ENCODE measurements at places on chromosomes 6 and 20.
A peak's percentile ranks its signal among the peaks of the same experiment; 100 is the strongest.

DNA sequence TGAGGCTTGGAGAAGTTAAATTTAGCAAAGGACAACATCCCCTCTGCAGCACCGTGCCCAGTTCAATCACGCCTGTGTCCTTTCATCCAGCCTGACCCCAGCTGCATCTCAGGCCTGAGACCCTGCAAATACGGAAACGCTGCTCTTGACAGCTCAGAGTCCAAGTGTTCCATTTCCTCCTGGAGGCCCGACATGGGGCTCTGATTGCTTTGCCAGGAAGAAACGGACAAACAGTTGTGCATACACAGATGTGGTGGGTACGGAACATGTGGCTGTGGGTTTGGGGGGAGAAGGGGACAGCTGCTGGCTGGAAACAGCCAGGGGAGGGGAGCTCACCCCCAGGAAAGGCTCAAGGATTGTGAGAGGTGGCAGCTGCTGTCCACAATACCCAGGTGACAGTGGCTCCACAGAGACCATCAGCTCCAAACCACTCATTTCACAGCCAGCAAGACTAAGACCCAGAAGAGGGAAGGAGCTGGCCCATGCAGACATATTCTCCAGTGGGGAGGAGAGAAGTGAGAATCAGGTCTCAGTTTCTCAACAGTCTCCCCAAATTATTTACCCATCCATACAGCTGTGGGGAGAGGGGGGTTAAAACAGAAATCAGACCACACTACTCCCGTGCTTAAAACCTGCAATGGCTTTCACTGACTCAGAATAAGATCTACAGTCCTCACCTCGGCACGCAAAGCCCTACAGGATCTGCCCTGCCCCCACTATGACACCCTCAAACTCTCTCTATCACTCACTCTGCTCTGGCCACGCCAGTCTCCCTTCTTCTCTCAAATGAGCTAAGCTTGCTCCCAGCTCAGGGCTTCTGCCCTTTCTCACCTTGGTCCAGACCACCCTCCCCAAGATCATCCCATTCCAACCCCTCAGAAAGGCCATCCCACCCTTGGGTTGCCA lies 89.1 kb downstream of the PREX1 start:
- DNase-seq: no peak

- no peak for DNase-seq
Observed at GRCh38 chr6:97563529-97563928, 280.5 kb upstream of the MMS22L start.

- no peak for DNase-seq
Observed at GRCh38 chr20:59933296-59933848, at the start of gene SYCP2. Gene SYCP2, minus strand, starts transcription at chr20:59933637. Its CDS starts 11,224 bp downstream, at chr20:59922413.

GRCh38 chr6:56361812-56362211 lies 114.4 kb upstream of the COL21A1 start:
- DNase-seq: no peak

DNA sequence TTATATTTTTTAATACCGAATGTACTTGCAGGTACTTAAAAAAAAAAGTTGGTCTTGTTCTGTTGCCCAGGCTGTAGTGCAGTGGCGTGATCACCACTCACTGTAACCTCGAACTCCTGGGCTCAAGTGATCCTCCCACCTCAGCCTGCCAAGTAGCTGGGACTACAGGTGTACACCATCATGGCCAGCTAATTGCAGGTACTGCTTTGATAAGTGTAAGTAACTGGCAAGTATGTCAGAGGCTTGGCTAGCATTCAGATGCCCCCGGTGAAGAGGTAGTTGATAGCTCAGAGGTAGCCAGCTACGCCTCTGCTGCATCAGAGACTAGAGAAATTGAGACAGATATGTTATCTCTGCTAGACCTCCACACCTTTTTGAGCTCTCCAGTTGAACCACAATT lies 40.5 kb downstream of the BTBD9 start:
- DNase-seq: peak; percentile 22

- DNase-seq: no peak
Observed at GRCh38 chr20:47108994-47109393, 214.4 kb downstream of the EYA2 start.

DNA sequence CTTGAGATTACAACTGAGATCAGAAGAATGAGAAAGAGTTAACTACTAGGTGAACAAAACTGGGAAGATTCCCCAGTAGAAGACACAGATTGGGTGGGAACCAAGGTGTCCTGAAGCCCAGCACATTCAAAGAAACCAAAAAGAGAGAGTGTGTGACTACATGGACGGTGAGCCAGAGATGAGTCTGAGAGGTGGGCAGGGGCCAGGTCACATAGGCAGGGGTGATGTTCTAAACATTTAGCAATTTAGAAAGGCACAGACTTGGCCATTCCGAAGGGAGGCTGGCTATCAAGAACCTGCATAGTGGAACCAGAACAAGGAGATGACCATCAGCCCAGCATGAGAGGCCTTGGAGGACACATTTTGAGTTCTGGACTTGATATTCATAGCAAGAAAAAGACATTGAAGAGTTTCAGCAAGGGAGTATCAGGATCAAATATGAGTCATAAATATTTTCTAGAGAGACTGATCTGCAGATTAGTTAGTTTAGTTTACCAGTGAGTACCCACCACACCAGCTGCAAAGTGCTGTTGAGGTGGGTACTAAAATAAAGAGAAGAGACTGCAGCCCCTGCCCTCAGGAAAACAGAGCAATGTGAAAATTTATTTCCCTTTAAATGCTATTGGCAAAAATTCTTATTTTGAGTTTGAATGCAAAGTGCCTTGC lies 340.5 kb upstream of the PRDM1 start:
- DNase-seq: no peak

DNA sequence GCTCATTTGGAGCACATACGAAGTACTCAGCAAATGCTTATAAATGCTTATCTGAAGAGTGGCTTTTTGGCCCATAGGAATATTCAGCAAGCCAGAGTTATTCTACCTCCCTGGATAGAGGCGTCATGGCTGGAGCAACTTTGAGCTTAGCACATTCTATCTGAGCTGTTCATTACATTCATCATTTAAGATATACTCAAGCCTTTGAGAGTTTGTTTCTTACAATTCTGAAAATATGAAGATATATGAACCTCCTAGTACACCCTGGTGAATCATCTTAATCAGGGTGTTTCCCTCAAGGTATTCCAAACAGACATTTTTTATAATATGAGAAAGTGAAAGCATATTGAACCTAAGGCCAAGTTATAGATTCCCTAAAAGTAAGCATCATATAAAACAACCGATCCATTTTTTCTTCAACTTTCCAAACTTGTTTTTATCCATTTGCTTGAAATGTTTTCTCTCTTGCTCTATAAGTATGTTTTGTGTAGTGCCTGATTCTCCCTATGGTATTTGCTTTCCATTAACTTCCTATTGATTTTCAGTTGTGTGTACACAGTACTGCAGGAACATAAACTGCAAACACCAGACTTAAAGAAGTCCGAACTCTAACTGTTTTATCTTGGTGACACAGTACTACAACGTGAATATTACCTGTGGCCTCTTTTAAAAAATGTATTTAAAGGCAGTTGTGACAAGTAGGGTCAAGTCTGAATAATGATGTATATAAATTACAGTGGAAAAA lies 139.7 kb upstream of the PTPRK start:
- DNase-seq: no peak

DNA sequence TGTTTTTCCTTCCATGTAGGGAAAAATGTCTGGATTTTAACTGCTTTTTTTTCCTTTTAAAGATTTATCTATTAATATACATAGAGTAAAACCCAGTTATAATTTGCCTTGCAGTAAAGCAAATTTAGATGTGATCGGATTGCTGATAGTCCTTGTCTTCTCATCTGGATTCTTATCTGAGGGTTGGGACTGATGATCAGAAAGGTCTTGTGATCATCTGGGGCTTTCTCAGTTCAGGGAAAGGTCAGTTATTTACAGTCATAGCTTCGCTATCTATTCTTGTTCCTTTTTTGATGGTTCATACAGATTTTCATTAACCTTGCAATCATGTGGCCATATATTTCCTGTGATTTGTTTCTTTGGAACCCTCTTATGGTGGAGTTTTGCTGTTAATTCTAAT lies 63.8 kb upstream of the CLDN20 start:
- no peak for DNase-seq

GRCh38 chr20:53642196-53643030 lies 48.8 kb upstream of the ZNF217 start:
- DNase-seq: no peak

DNA sequence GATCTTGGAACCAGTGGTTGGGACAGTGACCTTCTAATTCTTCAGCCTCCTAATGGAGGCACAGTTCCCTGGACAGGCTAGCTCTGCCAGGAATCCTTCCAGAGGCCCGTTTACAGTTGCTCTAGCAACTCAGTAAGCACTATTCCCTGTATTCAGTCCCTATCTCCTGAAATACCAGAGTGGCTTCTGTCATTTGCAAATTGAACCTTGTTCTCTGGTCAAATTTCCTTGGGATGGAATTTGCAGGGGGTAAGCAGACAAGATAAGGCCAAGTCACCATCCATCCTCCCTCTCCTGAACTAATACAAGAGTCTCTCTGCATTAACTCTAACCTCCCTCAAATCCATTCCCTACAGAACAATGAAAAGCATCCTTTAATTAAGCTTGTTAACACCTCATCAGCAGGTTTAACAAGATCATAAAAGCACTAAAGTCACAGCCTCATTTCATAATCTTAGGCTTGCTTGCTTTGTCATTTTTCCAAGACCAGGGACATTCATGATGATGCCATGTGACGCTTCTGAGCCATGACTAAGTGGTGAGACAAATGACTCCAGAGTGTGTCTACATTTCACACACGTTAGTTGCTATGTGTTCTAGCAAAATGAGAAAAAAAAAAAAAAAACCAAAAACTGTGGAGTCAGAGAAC lies 37.1 kb downstream of the SLC22A23 start:
- DNase-seq: peak; percentile 2

DNA sequence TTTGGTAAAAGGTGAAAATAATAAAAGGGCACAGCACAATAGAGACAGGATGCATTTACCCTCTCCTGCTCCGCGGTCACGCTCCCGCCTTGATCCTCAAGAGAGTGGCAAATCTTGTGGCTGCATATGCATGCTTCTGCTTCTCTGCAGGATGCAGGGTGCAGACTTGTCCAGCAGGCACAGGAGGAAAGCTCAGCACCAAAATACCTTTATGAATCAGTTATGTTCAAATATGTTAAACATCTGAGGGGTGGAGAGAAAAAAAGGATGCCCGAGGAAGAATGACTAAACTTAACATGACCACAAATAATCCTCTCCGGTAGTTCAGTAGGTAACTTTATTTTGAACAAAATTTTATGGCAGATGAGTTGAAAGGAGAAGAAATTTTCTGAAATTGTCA lies 366.1 kb upstream of the SOX4 start:
- DNase-seq: no peak

GRCh38 chr6:121310495-121310894 lies 23.8 kb downstream of the TBC1D32 start:
- DNase-seq: no peak

- DNase-seq: no peak
Observed at GRCh38 chr20:15682690-15683089, 890.6 kb downstream of the KIF16B start.

GRCh38 chr6:167077241-167077932 lies 45.5 kb upstream of the CCR6 start:
- DNase-seq: no peak

DNA sequence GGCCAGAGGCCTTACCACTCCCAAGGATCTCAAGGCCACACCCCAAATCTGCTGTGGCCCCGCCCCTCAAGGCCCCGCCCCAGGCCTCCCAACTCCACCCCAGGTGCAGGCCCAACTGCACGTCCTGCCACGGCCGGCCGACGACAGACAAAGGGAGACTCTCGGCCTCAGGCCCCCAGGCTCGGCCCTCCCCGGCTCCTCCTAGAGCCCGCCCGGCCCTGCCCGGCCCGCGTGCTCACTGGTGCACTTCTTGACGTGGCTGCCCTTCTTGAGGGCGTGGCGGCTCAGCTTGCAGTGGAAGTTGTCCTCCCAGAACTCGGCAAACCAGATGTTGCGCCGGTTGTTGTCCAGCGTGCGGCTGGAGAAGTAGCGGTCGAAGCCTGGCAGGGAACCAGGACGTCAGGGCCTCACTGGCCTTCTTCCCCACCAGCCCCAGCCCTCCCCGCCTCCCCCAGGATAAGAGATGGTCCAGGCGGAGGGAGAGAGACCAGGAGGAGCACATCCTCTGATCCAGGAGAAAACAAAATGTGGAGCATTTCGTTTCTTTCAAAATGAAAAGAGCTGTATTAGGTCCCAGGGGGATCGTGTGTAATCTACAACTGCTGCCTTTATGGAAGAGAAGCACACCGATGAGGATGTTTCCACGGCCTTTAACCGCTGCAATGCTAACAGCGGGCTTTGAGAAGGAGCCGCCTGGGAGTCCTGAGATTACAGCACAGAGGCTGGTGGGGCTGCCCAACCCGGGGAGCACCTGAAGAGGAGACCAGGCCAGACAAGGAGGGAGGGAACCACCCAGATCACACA lies 89.4 kb downstream of the GRM4 start:
- peak; percentile 46 for DNase-seq

- DNase-seq: no peak
Observed at GRCh38 chr20:36491901-36492617, 49.3 kb upstream of the MYL9 start.

DNA sequence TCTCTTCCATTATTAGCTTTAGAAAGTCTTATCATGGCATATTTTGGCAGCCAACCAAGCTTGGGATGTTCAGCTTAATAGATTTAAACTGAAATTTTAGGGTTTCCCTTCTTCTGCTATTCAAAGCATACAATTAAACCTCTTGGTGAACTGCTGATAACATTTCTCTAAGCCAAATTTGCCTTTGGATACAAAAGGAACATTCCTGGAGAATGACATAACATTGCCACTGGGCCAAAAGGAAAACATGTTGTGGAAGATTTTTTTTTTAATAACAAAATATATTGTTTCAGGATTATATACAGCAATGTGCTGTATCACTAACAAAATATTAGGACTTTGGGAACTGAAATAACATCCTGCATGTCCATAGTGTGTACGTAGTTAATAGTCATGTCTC lies 215.1 kb upstream of the TBX18 start:
- DNase-seq: no peak

GRCh38 chr20:43899274-43900120 lies 15.2 kb upstream of the TOX2 start:
- no peak for DNase-seq

DNA sequence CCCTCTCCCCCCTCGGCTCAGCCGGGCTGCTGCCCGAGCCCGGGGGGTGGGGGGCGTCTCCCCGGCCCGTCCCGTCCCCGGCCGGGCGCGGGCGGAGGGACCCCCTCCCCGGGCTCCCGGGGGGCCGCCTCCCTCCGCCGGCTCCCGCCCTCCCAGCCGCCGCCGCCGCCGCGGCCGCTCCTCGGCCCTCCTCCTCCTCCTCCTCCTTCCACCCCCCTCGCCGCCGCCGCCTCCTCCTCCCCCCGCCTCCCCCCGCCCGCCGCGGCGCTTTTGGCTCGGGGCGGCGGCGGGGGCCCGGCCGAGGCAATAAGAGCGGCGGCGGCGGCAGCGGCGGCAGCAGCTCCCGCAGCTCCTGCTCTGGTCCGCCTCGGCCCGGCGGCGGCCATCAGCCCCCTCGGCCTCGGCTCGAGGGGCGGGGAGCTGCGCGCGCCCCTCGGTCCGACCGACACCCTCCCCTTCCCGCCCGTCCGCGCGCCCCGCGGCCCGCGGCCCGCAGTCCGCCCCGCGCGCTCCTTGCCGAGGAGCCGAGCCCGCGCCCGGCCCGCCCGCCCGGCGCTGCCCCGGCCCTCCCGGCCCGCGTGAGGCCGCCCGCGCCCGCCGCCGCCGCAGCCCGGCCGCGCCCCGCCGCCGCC lies 38.7 kb downstream of the GNAS start:
- DNase-seq: peak; percentile 60

Data from DMS79 treated with DMSO at 0.1 percent for 48 hours (cell line).